CD4-positive, alpha-beta T cell treated with Interleukin-6 at 100 ng/mL for 8 hours (primary cell): ENCODE measurements at places on chromosomes 12 and 14.
A peak's percentile ranks its signal among the peaks of the same experiment; 100 is the strongest.

DNA sequence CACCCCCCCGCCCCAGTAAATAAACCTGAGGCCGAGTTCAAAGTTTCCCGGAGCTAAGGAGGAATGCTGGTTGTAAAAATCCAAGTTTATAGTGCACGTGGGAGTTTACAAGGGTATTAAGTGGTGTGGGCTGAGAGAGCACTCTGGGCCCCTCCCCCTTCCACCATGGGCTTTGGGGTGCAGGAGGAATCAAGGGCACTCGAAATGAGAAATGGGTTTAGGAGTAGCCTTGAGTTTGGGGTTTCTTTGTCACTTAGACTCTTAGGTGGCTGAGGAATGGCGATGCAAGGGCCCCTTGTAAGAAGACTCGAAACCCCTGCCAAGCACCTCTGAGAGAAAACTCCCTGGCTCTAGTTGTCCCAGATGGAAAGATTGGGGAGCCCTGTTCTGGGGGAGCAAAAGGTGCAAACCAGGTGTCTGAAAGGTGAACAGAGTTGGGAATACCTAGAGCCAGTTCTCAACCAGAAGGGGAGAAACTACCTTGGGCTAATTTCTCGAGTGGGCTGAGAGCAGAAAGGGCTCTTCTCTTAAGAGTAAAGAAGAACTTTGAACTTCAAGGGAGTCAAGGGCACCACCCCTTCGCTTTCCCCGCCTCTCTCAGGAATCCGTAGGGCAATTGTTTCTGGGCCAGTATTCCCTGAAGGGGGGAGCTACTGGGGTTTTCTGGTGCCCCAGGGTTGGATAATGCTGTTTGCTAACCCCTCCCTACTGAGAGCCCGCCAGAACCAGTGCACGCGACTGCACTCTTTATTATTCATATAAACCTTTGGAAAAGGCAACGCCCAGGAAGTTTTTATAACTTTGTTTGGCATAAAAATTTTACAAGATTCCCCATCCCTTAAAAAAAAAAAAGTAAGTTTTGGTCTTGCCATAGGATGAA, 4.0 kb upstream of the HOTAIR start:
- DNase-seq = no peak

DNA sequence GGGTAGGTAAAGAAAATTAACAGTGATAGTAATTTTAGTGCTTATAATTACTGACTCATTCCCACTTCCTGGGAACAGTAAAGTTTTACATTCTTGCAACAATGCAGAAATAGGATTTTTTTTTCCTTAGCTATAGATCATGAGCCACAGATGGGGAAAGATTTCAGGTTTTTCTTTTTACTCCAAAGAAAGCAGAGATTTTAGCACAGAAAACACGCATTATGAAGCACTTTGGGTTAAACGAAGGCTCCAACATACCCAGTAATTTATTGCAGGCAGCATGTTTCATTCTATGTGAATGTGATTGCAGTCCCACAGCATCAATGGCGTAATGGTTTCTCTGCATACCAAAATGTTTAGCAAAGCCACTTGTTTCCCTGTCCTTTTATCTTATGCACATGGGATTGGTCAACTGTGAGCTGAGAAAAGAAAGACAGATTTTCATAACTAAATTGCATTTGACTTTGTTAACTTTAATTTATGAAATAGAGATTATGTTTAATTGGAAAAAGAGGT, 124.6 kb upstream of the E2F7 start:
- DNase-seq = no peak

- no peak for DNase-seq
These were observed 623.1 kb upstream of the LRFN5 start for GRCh38 chr14:40983604-40984003.

DNA sequence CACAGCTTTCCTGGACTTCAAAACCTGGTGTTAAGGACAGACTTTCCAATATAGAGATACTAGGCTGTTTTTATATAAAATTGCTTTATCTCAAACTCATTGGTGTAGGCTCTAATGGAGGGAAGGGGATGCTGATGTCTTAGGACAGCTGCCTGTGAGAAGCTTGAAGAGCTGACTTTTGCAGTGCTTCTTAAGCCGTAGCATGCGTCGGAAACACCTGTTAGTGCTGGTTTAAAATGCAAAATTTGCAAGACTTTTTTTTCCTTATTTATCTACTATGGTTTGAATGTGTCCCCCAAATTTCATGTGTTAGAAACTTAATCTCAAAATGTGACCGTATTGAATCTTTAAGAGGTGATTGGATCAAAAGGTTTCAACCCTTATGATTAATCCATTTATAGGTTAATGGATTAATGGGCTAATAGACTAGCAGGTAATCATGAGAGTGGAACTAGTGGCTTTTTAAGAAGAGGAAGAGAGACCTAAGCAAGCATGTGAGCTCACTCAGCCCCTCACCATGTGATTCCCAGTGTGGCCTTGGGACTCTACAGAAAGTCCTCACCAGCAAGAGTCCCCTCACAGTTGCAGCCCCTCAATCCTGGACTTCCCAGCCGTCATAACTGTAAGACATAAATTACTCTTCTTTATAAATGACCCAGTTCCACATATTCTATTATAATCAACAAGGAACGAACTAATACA, 60.9 kb upstream of the FUT8 start:
- no peak for DNase-seq

DNA sequence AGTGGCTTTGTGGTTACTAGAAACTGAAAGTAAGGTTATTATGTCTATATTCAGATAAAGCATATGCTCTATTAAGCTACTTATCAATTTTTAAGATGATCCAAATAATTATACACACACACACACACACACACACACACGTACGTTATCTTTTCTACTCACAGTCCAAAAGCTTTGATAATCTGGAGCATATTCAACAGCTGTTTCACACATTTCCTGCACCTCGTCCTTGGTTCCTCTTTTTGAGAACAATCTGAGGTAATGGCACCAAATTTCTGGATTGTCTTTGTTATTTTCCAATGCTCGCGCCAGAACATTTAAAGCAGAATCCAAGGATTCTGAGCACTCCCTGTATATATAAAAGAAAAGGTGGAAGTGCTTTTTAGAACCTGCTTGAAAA, 37.5 kb downstream of the ZFC3H1 start:
- DNase-seq = no peak

DNA sequence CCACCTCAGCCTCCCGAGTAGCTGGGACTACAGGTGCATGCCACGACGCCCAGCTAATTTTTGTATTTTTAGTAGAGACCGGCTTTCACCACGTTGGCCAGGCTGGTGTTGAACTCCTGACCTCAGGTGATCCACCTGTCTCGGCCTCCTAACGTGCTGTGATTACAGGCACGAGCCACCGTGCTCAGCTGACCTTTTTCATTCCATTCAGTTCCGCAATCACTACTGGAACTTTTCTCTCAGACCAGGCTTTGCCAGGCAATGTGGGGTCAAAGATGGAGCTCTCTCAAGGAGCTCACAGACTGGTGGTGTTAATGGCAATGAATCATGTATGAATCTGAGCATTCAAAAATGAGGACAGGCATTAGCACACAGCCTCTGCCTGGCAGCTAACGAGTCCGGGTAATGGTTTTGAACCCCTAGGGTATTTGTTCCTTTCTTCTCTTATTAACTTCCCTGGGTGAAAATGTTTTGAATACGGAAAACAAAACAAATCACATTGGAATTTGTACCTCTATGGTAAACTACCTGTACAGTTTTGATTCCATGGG, 9.4 kb upstream of the TCHP start:
- DNase-seq = no peak

DNA sequence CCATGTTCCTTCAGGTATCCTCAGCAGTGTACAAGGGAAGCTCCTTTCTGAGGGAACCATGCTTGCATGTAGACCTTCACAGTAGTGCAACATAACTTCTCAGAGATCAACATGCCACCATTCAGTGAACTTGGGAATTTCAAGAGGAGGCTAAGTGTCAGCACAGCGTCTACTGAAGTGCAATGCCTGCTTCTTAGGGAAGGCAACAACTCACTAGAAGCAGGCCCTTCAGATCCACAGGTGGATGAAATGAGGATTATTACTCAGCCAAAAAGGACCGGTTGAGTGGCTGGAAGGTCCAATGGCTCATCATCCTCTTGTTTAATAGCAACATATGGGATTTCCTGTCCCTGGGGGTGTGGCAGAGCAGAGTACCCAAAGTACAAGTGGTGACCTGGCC, 18.7 kb downstream of the RNASE10 start:
- no peak for DNase-seq

DNA sequence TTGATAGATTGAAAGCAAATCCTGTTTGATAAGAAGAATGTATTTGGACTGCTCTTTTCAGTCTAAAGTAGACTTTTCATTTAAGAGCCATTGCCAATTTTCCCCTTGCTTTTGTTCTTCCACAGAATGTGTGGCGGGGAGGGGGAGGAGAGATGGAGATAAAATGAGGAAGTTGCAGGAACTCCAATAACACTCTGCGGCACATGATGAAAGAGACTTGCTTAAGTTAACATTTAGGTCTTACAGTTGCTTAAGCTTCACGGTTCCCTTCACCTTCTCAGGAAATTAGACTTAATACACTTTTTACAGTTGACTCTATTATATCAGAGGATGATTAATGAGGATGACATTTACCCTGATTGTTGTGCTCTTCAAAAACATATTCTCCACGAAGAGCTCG, 537.3 kb downstream of the TMTC2 start:
- no peak for DNase-seq

- no peak for DNase-seq
These were observed 100.5 kb downstream of the TBX5 start for GRCh38 chr12:114305446-114305845.

- no peak for DNase-seq
These were observed 27.2 kb downstream of the HIGD1C start for GRCh38 chr12:50979369-50980052.

DNA sequence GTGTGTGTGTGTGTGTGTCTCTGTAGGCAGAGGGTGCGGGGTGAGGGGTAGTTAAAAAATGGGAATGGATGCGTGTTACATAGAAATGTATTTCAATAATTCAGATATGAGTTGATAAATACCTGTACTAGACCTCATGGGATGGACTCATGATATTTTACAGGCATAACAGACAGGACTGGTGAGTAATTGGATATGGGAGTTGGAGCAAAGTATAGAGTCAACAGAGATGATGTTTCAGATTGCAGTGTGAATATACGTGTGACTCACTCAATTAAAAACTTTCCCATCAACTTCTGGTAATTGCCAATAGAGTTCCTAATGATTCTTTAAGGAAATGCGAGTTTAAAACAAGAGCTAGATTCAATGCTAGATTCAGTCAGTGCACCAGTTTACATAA, 711.9 kb downstream of the C12orf50 start:
- DNase-seq = no peak

GRCh38 chr14:59217011-59217410, 28.5 kb downstream of the DAAM1 start:
- DNase-seq = no peak

- DNase-seq = no peak
These were observed 131.9 kb downstream of the EXOC5 start for GRCh38 chr14:57136669-57137328.

DNA sequence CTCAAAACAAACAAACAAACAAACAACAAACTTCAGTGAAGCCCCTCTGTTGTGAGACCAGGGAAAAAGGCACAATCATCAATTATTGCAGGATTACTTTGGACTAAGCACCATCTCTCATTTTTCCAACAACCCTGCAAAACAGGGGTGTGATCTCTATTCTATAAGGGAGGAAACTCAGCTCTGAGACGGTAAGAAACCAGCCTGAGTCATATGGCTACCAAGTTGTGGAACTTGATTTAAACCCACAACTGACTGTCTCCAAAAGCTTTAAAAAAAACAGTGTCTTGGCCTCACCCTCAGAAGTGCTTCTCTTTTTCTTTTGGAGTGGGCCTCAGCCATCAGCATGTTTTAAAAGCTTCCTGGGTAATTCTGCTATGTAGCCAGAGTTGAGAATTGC, 49.8 kb downstream of the RIN3 start:
- no peak for DNase-seq

- DNase-seq = no peak
These were observed 76.9 kb upstream of the HIF1A start for GRCh38 chr14:61618448-61618847.

- DNase-seq = no peak
These were observed 5.1 kb downstream of the TESC start for GRCh38 chr12:117093918-117094630.

- DNase-seq = no peak
These were observed 165.1 kb upstream of the ATP2B1 start for GRCh38 chr12:89873745-89874144.

- DNase-seq = no peak
These were observed 175.2 kb upstream of the GRIN2B start for GRCh38 chr12:14156606-14157005.

GRCh38 chr12:109309381-109310246, 530 bp upstream of the FOXN4 start:
- no peak for DNase-seq

DNA sequence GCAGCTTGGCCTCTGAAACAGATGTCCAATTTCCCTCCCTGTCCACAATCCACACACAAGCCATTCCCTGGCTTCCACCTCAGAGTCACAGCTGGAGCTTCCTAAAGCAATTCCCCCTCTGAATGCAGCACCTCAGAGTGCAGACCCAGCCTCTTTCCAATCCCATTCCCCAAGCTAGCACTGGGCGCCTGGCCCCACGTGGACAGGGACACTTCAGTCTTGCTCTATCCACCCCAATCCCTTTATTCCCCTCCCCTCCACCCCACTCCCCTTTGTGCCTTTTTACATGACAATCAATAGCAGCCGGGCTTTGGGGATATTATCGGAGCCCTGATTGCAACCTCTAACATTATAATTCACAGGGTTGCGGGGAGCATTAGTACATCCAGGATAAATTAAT, 292.6 kb downstream of the TTC8 start:
- DNase-seq = no peak

GRCh38 chr12:121892673-121893561, 4.3 kb downstream of the PSMD9 start:
- no peak for DNase-seq

- peak; percentile 67 for DNase-seq
These were observed 20.1 kb downstream of the STX2 start for GRCh38 chr12:130818635-130819576.

- DNase-seq = no peak
These were observed 6.9 kb upstream of the DNM1L start for GRCh38 chr12:32671930-32672780.

GRCh38 chr12:2113119-2113912, 60.5 kb downstream of the CACNA1C start:
- DNase-seq = no peak

DNA sequence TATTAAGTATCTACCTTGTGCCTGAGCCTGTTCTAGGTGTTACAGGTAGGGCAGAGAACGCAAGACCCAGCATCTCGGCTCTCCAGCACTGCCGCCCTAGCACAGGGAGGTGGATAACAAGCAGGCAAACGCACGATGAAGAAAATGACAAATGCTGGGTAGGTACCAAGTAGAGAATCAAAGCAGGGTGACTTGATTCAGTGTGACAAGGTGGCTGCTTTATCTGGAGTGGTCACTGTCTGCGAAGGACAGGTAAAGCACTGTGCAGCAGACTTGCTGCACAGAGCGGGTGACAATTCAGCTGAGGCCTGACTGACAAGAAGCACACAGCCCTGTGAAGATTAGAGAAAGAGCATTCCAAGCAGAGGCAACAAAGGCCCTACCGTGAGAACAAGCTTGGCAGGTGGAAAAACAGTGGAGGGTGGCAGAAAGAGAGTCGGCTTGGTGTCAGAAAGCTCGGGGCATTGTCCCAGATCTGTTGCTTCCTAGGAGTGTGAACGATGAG, 12.9 kb downstream of the PRKCH start:
- peak; percentile 35 for DNase-seq

- peak; percentile 92 for DNase-seq
These were observed 165.5 kb upstream of the DYRK2 start for GRCh38 chr12:67482751-67483661.

GRCh38 chr14:87483271-87484260, 509.4 kb downstream of the GALC start:
- DNase-seq = no peak
